ENCODE measurements at places on chromosomes 6 and 20. TPM values are rescaled to one million over a fixed set of nuclear protein-coding genes. Genes with fewer than 3 reads are reported as not detected.

- no peak for DNase-seq
Measured at GRCh38 chr6:98526465-98526864, 307.9 kb upstream of the POU3F2 start.

DNA sequence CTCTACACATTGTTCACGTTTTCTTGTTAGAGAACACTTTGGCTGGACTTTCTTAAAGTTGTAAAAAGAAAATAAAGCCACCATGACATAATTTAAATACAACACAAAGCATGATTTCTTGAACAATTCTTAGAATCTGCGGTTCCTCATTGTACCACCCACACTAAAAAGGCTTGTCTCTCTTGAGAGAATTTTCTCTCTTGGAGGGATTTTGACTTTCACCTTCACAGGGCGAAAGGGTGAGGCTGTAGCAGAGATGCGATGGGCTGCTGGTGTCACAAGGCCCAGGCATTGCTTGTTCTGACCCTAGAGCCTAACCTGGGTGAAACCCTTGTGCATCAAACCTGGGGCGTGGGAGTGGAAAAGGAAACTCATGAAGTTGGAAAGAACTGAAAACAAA is 122.7 kb upstream of the RIPOR2 start:
- DNase-seq = no peak

DNA sequence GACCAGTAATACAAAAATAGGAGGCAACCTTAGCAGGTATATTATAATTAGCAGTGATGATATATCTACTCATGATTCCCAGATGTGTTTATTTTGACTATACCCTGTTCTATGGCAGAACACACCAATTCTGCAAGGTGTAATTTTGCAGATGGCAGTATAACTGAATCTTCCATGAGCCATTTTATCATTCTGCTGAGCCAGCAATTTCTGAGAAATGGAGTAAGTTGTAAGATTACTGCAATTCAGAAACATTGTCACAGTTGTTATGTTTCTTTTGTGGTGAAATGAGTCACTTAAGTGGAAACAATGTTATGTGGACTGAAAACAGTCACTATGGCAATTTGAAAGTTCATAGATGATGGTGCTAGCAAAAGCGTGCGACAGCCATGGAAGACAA is 63.7 kb upstream of the RIMS1 start:
- no peak for DNase-seq

DNA sequence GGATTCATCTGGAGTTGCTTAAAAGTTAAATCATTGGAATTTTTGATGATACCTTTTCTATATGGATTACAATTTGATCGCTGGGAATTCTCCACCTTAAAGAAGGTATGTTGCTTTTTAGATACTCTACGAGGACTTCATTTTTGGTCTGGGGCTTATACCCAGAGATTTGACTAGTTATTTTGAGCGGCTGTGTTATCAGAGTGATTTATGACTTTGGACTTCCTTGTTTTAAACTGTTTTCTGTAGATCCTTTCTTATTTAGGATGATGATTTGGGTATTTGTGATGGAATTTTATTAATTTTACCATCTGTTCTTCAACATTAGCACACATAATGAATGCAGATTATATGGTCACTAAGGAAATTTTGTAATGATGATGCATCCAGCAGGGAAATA is 75.2 kb downstream of the SOX4 start:
- no peak for DNase-seq

DNA sequence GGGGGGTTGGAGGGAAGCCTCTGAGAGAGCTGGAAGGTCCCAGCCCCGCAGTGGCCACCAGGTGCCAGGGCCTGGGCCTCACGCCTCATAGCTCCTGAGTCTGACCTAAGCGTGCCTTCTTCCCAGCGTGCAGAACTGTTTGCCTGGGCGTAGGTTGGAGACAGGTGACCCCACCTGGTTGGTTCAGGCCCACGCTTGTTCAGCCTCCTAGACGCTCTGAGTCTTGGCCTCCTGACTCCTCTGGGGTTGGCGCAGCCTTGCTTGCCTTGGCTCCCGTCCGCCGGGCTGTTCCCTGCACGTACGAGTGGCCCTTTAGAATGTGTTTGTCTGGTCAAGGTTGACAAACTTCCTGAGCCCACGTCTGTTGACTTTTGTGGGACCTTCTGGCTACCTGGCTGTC is 70.8 kb downstream of the EYA2 start:
- no peak for DNase-seq

GRCh38 chr6:52526634-52527033 is 50.2 kb downstream of the TRAM2 start:
- no peak for DNase-seq

DNA sequence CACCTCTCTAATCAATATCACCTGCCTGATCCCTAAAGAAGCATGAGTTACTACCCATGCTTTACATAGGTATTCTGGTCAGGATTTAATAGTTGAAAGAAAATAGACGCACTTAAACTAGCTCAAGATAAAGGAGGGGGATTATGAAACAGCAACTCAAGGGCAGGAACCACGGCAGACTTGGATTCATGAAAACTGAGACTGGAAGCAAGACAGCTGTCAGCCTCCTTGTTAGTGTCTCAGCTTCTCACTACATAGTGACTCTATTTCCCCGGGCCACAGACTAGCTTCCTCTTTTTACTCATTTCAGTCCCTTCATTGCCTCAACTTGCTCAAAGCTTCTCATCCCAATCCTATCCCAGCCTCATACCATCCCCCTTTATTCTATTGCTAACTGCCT is 4.3 kb upstream of the SH3BGRL2 start:
- DNase-seq = no peak

DNA sequence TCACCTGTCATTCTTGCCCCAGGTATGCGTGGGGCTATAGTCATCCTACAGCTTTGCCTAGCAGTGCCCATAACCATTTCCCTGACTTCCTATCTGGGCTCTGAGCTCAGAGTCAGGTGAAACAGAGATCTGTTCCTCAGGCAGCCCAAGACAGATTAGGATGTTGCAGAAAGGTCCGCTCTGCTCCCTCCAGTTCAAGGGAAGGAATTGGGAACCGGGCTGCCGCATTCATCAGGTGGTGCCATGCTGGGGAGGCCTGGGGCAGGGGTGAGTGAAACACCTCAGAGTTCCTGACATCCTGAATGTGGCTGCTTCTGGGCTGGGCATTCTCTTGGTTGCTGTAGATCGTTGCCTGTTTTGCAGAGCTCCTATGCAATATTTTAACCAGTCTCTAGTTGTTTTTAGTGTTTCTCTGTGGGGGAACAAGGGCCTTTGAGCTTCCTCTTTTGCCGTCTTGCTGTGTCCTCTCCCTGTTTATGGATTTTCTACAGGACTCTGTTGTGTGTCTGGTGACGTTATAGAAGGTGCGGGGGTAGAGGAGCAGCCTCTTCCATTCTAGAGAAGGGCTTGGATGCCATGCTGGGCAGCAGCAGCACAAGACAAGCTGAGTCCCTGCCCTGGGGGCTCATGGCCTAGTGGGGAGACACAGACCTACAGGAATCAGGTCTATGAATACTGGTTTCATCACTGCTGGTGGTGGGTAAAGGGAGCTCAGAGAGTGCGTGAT is 9.2 kb downstream of the ENTPD6 start:
- DNase-seq = no peak

DNA sequence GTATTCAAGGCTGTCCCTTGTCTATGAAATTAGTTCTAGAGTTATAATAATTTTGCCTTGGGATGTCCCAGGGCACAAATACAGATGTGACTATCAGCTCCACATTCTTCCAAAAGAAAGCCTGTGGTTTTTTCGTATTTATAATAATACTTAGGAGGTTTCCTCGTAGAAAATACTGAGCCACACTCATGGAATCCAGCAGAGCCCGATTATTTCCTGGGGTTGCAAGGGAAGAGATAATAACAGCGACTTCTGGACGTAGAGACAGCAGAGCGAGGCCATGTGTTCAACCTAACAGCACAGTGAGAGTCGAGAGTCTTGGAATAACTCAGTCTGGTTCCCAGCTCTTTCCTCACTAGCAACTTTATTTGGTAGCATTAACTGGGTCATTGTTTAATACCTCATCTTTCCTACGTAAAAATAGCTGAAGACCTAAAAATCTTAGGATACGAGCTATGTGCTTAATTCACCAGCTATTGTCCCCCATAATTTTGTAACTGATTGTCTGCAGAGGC is 21.2 kb downstream of the CD83 start:
- no peak for DNase-seq

DNA sequence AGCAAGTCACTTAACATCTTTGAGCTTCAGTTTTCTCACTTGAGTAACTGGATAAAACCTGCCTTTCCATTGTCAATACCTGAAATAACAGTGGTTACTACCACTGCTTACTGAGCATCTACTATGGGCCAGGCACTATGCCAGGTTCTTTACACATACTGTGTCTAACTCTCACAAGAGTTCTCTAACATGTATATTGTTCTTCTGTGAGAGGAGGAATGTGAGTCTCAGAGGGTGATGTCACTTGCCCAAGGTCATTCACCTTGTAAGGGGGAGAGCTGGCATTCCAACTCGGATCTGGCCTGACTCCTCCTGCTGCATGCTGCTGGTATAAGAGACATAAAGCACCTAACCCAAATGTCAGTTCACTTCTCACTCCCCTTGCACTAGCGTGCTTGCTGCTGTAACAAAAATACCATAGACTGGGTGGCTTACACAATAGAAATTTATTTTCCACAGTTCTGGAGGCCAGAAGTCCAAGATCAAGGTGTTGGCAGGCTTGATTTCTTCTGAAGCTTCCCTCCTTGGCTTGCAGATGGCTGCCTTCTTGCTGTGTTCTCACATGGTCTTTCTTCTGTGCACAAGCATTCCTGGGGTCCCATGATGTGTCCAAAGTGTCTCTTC is 21.9 kb upstream of the SGK2 start:
- DNase-seq = no peak

- no peak for DNase-seq
Measured at GRCh38 chr6:57193177-57193576, 21.1 kb downstream of the BAG2 start.

DNA sequence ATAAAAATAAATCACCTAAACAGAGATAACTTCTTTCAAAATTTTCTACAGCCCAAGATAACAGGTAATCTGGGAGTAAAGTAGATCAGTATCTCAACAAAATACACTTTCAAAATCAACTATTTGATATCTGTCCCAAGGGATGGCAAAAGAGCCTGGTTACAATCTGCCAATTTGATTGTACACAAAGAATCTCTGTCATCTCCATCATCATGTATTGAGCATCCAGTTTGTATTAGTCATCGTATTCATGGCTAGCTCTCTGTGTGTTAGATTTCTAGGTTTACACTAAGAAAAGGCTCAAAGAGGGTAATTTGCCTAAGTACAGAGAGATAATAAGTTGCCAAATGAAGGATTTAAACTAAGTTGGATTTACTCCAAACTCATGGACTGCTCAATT is 329.0 kb upstream of the NRSN1 start:
- no peak for DNase-seq

DNA sequence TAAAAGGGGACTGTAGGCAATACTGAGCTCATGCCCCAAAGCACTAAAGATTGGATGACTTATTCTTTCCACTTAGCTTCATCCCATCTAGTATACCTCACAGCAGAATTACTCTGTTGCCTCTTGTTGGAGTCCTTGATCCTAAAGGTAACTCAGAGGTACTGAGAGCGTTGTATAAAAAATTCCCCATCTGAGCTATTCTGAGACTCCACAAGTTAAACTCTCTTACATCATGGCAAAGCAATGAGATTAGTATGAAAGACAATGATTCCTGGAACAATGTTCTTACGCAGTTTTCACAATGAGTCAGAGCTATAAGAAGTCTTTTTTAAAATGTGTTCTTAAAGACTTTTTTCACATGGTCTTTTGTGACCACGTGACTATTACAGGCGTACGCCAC is 370.1 kb downstream of the ADGRB3 start:
- DNase-seq = no peak

GRCh38 chr6:18752278-18753068 is 365.3 kb downstream of the RNF144B start:
- no peak for DNase-seq

DNA sequence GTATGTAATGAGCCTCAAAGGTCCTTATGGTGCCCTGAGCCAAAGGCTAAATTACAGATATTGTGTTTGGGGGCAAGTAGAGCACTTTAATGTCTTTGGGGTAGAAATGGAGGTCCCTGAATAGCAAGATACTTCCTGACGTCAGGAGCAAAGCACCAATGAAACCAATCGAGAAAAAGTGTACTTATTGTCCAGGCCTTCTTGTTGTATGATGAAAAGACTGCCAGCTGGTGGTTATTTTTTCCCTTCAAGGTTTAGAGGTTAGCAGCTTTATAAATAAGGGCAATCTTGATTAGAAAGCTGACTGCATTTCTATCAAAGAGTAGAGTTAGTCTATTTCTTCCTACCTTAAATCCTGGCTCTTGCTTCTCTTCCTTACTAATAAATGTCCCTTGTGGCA is 76.1 kb upstream of the HSF2 start:
- no peak for DNase-seq

DNA sequence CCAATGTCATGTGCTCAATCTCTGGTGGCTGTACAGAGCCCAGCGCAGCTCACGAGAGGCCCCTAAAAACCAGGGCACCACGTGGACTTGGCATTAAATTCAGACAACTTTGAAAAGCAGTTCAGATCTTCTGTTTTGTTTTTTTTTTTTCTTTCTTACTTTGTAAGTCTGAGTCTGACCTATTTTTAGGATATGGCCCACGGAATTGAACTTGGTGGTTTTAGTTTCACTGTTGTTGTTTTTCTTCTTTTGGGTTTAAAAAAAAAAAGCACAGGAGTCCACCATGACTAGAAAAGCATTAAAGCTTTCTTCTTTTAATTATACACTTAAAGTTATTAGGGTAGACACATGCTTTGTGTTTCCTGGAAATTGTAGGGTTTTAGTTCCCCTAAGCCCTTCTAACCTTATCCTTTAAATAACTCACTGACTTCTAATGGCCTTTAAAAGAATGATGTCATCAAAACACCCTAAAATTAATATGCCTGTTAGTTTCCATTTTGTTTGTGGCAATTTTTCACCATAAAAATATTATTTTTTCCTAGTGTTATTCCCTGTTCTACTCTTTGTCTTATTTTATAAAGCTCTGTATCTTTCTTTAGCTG is 48.5 kb upstream of the CCN2 start:
- no peak for DNase-seq

GRCh38 chr6:3456395-3456897 is 404 bp downstream of the SLC22A23 start:
- no peak for DNase-seq

GRCh38 chr6:89079511-89080234 is 878 bp upstream of the PNRC1 start:
- DNase-seq = peak; percentile 31

GRCh38 chr6:159979136-159979874 is 10.4 kb downstream of the IGF2R start:
- DNase-seq = peak; percentile 62

The CYP24A1 gene
- total RNA-seq = not detected

The MYB gene
- total RNA-seq = 13.9 TPM

The SLX4IP gene
- total RNA-seq = 4.6 TPM

The ZBP1 gene
- total RNA-seq = not detected

The C6orf118 gene
- not detected for total RNA-seq

The FBXO5 gene
- total RNA-seq = 9.7 TPM

The EEF1A2 gene
- total RNA-seq = 0.74 TPM

The DEFB118 gene
- not detected for total RNA-seq

The ZNF165 gene
- 2.0 TPM for total RNA-seq

The CRISP2 gene
- not detected for total RNA-seq

The BMP2 gene
- not detected for total RNA-seq

The BEND6 gene
- total RNA-seq = not detected

The ZNF831 gene
- 2.5 TPM for total RNA-seq

Measured in activated T-cell treated with anti-CD3 and anti-CD28 coated beads, Interleukin-2, amount 50 U/mL, for 4 hours (primary cell).